ENCODE measurements at places on chromosomes 5 and 9.
A peak's percentile ranks its signal among the peaks of the same experiment; 100 is the strongest.

DNA sequence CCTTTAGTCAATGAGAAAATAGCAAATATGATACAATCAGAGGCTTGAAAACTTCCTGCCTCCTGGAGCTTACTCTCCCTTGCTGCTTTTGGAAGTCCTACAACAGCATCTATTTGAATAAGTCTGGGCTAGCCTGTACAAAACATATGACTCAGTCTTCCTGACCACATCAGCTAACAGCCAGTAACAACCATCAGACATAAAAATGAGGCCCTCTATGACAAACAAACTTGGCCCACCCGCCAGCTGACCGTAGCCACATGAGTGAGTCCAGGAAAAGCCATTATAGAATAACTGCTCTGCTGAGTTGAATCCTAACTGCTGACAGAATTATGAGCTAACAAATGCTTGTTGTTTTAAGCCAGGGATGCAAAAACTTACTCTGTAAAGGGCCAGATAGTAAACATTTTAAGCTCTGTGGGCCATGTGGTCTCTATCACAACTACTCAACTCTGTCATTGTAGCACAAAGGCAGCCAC, 347.6 kb downstream of the PTPRD start:
- DNase-seq, result peak; percentile 94

- no peak for DNase-seq
These were observed 34.9 kb upstream of the TEK start for GRCh38 chr9:27073841-27074728.

DNA sequence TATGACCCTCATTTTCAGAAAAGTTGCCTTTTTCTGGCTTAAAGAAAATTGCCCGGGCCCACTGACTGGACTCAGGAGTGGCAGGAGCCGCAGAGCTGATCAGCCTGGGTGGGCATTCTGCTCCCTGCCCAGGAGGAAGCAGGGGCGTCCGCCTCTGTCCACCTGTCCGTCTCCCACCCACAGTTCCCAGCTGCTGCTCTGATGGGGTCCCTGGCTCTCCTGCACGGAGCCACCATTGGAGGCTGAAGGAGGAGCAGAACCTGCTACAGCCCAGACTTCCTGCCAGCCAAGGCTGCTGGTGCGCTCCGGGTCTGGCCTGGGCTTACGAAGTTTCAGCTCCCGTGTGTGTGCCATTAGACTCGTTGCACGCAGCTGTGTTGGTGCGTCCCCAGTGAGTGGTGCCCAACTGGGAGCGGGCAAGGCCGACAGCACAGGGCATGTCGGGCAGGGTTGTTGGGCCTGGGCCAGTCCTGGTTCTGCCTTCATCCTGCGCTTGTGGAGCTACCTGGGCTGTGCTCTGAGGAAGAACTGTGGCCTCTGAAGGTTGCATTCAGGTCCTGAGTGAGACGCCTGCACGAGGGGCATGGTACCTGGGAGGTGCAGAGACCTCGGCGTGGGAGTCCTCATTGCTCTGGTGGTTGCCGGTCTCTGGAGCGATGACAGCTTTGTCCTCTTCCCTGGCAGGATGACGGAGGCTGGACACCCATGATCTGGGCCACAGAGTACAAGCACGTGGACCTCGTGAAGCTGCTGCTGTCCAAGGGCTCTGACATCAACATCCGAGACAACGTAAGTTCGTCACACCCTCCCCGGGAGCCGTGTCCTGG, 77.2 kb upstream of the CACNA1B start:
- DNase-seq, result no peak

DNA sequence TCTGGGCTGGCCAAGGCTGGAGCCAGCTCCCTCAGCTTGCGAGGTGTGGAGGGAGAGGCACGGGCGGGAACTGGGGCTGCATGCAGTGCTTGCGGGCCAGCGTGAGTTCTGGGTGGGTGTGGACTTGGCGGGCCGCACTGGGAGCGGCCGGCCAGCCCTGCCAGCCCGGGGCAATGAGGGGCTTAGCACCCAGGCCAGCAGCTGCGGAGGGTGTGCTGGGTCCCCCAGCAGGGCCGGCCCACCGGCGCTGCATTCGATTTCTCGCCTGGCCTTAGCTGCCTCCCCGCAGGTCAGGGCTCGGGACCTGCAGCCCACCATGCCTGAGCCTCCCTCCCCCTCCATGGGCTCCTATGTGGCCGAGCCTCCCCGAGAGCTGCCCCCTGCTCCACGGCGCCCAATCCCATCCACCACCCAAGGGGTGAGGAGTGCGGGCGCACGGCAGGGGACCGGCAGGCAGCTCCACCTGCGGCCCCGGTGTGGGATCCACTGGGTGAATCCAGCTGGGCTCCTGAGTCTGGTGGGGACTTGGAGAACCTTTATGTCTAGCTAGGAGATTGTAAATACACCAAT, 302.6 kb upstream of the ADAMTS16 start:
- no peak for DNase-seq

- DNase-seq, result no peak
These were observed 249.8 kb upstream of the ZNF608 start for GRCh38 chr5:124996023-124996763.

- no peak for DNase-seq
These were observed 22.7 kb downstream of the SWI5 start for GRCh38 chr9:128298535-128299482.

DNA sequence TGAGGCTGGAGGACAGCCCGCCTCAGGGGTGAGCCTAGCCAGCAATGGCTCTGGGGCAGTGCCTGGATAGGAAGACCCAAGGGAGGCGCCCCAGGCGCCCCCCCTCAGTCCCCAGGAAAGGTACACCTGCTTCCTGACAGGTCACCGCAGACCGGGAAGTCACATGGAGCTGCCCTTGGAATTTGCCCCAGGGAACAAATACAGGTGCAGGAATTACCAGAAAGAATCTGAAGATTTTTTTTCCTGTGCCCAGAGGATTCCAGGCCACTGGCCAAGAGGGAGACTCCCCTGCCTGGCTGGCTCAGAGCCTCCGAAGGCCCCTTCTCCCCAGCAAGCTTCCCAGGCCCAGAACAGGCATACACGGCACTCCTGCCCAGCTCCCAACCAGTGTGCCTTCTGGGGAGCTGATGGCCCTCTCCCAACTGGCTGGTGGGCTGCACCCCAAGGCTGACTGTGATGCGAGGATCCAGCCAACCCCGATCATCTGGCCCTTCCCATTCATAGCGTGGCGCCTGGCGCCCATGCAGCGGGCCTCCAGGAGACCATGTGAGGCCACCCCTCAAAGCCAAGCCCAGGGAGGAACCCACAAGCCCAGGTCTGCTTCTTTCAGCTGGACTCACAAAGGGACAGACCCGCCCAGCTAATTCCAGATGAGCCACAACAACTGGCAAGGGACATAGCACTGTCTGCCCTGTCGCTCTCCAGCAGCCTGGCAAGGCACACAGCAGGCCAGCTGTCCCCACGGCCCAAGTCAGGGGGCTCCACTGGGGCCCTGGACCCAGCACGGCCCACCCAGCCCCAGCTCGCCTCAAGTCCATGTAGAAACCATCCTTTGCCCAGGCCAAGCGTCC, 2.3 kb downstream of the TPRN start:
- DNase-seq, result no peak

GRCh38 chr5:68295772-68296171, 80.2 kb downstream of the PIK3R1 start:
- no peak for DNase-seq

DNA sequence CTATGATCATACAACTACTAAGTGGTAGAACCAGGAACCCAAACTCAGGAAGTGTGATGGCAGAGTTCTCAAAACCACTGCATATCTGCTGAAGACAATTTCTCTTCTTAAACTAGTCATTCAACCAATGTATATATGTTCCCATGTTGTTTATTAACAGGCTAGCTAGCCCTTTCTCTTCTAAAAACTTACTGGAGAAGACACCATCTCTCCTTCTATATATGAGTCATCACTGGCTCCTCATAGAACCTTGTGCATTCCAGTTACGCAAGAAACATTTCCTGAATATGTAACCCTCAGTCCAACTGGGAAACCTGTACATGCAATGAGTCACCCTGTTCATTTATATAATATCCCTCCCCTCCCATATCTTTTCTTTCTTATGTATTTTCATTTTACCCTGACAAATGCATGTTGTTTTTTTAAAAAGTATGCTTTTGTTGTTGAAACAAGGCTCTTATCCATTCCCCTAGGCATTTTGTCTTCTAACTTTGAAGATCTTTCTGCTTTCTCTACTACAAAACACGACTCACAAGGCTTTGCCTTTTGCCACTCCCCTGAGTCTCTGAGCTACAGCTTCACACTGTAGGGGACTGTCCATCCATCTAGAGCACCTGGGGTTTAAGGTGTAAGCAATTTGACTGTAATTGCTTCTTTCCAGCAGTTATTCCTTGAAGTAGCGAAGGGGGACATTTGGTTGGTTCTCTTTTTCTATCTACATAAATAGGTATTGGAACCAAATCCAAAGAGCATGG, 119.5 kb downstream of the ANXA1 start:
- peak; percentile 16 for DNase-seq

- no peak for DNase-seq
These were observed 30.7 kb downstream of the MED10 start for GRCh38 chr5:6347673-6348072.

DNA sequence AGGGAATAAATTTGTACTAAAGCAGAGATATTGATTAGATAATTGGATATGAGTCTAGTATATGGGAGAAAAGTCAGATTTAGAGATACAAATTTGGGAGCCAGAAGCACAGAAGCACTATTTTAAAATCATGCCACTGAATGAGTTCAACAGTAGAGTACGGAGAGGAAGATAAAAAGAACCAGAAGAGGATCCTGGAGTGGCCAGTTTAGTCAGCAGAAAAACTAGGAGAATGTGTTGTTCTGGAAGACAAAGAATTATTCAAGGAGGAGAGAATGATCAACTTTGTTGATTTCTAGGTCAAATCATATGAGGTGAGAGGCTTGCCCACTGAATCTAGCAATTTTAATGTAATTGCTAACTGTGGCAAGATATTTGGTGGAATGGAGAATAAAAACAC, 67.0 kb downstream of the NIPBL start:
- DNase-seq, result no peak

- no peak for DNase-seq
These were observed 4.3 kb downstream of the CNOT8 start for GRCh38 chr5:154862766-154863165.

GRCh38 chr9:1048811-1049210, 1.3 kb upstream of the DMRT2 start:
- no peak for DNase-seq

- no peak for DNase-seq
These were observed 36.9 kb upstream of the SLC1A3 start for GRCh38 chr5:36569491-36569890.

DNA sequence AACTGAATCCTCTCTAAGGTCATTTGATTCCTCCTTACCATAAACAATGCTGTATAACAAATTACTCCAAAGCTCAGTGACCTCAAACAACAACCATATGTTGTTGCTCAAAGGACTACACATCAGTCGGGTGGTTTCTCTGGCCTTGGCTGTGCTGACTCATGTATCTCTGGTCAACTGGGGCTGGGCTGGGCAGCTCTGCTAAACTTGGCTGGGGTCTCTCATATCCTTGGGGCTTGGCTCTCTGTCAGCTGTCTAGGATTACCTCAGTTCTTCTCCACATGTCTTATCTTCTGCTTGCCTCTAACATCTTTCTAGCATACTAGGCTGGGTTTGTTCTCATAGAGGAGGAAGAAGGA, 86.4 kb downstream of the GALNT10 start:
- no peak for DNase-seq

- DNase-seq, result no peak
These were observed 19.0 kb downstream of the ABLIM3 start for GRCh38 chr5:149160291-149160787.

GRCh38 chr5:126338635-126339034, 84.6 kb upstream of the GRAMD2B start:
- no peak for DNase-seq

DNA sequence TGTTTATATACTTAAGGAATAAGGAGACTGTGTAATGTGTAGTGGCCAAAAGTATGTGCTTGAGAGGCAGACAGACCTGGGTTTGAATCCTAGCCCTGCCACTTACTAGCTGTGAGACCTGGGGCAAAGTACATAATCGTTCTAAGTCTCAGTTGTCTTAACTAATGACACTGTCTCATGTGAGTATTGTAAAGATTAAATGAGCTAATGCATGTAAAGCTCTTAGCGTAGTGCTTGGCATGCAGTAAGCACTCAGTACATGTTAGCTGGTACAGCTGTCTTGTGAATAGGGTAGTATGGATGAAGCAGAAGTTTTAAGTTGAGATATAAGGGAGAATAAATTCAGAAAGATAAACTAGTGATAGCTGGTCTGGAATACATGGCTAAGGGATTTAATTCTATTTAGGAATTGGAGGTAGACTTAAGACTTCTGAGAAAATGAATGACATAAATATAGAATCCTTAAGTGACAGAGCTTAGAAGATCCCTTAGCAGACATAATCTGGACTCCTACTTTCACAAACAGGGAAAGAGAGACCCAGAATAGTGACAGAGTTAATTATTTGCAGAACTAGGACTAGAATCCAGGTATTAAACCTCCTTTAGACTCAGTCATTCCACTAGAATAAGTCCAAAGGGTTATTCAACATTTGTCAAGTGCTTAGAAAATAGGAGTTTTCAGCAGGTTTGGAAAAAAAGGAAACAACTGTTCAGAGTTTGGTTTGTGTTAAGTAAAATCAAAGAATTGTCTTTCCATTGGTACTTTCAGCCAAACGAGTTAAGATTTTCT, 13.1 kb downstream of the GPR21 start:
- DNase-seq, result no peak

GRCh38 chr9:75089373-75089766, 1.1 kb downstream of the OSTF1 start:
- no peak for DNase-seq

GRCh38 chr5:151244206-151244605, 8.8 kb upstream of the GM2A start:
- DNase-seq, result no peak

GRCh38 chr9:130972277-130972956, 33.4 kb upstream of the FIBCD1 start:
- DNase-seq, result no peak

DNA sequence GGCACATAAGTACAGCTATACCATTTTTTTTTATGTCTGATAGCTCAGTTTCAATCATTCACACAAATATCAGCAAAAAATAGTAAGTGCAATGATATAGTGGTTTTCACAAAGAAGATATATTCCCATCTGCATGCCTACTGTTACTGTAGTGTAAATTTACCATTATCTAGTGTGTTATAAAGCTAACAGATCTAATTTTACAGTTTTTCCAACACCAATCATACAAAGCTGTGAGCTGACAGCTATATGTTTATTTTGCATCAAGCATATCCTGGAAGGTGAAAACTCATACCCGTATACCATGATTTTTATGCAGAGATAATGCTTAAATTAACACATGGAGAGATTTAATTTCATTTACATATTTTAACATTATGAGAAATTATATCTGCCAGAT, 89.9 kb upstream of the HAPLN1 start:
- no peak for DNase-seq

DNA sequence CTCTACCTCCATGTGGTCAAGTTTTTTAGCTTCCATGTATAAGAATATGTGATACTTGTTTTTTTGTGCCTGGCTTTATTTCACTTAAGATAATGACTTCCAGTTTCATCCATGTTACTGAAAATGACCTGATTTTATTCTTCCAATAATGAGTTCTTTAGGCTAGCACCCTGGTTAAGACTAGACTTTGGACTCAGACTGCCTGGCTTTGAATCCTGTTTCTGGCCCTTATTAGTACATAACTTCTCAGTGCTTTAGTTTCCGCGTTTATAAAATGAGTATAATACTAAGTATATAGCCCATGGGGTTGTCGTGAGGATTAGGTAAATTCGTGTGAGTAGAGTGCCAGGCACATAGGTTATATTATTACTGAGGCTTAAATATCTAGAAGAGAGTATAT, 18.5 kb downstream of the KIAA1958 start:
- DNase-seq, result no peak

- DNase-seq, result no peak
These were observed 72.0 kb downstream of the CEP120 start for GRCh38 chr5:123351240-123351639.
